Activated CD4-positive, alpha-beta T cell treated with anti-CD3 and anti-CD28 coated beads, Interleukin-2, amount 50 U/mL, for 1 hour (primary cell): ENCODE measurements at places on chromosomes 7 and 10.

GRCh38 chr10:27534161-27534700 lies 30.1 kb downstream of the RAB18 start:
- no peak for DNase-seq

DNA sequence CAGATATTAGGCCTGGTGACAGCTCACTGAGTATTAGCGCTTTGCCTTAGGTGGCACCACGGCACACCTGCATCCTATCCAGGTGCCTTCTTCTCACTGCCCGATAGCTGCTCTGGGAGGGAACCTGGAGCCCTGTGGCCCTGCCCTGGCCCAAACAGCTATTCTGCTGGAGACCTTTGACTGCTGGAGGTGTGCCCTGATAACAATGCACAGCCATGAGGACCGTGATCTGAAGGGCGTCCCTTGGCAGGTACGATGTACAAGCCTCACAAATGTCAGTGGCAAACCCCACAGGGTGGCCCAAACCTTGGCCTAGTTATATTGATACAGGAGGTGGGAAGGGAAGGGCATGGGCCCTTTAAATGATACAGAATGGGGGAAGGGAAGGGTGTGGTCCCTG lies 259.5 kb downstream of the GRID1 start:
- no peak for DNase-seq

DNA sequence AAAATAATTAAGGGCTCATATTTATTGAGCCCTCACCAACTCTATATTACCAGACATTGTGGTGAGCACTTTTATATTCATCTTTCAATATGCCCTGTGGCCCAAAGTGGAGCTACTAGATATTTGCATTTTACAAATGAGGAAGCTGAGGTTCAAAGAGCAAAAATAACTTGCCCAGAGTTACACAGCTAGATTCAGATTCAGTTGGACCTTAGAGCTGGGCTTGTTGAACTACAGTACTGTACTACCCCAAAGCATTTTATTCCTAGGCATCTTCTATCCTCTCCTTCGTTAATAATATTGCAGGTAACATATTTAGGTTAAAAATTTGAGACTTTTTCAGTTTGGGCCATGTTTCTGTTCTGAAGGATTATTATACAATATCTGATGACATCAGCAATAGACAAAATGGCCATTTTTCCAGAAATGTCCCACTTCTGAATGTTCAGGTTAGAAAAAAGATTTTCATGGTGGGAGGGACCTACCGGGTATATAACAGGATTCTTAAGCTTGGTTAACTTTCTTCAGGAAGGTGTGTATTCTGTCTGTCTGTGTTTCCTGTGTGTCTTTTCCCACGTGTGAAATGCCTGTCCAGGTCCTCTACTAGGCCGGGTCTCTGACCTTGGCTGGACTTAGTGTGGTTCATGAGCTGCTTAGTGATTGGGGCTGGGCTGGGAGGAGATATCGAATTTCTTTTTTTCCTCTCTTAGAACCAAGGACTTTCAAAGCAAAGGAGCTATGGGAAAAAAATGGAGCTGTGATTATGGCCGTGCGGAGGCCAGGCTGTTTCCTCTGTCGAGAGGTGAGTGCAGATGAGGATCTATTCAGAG lies 13.6 kb downstream of the PRXL2A start:
- DNase-seq, result no peak

- DNase-seq, result no peak
These were observed 143.0 kb upstream of the NRBF2 start for GRCh38 chr10:62990126-62990525.

DNA sequence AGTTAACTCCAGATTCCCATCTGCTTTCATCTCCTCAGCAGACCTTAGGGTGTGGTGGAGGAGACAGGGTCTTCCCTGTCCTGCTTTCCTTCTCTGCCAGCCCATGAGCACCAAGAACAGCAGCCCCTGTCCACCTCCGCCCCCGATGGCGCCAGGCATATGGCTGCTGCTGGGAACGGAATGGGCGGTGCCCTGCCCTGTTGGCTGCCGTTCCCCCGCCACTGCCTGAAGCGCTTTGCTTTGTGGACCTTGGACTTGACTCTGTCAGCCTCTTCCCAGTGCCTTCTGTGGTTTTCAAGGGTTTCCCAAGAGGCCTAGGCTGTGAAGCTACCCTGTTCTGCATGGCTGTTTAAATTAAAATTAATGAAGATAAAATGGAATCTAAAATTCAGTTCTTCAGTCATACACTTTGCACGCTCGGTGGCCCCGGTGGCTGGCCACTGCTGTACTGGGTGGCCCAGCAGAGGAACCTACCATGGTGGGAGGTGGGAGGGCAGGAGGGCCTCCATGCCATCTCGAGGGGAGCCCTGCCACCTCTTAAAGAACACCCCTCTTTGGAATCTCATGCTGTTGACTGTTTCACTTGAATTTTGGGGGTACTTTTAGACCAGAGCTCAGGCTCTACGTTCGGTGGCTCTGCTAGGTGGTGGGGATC lies 78.7 kb downstream of the NKX6-2 start:
- no peak for DNase-seq

- DNase-seq, result no peak
These were observed 2.5 kb downstream of the PGAM2 start for GRCh38 chr7:44062903-44063295.

DNA sequence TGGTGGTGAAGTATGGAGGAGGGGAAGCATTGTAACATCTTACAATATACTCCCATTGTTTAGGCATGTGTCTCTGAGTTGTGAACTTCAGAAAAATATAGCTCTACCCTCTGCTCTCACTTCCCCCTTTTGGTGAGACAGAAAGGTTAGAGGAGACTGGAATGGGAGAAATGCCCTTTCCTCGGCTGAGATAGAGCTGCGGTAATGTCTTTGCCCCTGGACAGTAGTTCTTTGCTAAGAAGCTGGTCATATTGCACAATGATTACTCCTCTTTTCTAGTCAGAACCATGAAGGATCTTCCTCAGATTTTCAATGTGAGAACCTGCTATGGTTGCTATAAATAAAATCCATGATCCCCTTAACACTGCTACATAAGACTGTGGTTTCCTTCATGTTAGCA lies 171.0 kb downstream of the SEM1 start:
- DNase-seq, result no peak

GRCh38 chr10:132848951-132849545 lies 63.1 kb upstream of the NKX6-2 start:
- no peak for DNase-seq

DNA sequence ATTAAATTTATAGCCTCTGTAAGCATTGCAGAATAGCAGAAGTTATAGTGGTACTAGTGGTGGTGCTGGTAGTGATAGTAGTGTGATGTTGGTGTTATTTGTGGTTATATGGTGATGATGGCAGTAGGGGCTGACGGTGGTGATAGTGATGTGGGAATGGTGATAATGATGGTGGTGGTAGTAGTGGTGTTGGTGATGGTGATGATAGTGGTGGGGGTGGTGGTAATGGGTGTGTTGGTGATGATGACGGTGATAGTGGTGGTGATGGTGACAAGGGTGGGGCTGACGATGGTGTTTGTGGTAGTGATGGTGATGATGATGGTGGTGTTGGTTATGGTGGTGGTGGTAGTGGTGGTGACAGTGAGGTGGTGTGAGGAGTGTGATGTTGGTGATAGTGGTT lies 54.4 kb upstream of the MGAM2 start:
- no peak for DNase-seq

GRCh38 chr10:20995123-20995987 lies 98.2 kb upstream of the NEBL start:
- no peak for DNase-seq

GRCh38 chr10:126670895-126671261 lies 385 bp upstream of the C10orf90 start:
- DNase-seq, result no peak

GRCh38 chr10:102243309-102243708 lies 2.0 kb upstream of the PITX3 start:
- DNase-seq, result no peak

GRCh38 chr10:48241332-48241731 lies 33.2 kb downstream of the FRMPD2 start:
- DNase-seq, result no peak

- DNase-seq, result no peak
These were observed 923 bp downstream of the TRIL start for GRCh38 chr7:28957064-28957750.

GRCh38 chr7:5218564-5219360 lies 28.7 kb downstream of the WIPI2 start:
- DNase-seq, result no peak

DNA sequence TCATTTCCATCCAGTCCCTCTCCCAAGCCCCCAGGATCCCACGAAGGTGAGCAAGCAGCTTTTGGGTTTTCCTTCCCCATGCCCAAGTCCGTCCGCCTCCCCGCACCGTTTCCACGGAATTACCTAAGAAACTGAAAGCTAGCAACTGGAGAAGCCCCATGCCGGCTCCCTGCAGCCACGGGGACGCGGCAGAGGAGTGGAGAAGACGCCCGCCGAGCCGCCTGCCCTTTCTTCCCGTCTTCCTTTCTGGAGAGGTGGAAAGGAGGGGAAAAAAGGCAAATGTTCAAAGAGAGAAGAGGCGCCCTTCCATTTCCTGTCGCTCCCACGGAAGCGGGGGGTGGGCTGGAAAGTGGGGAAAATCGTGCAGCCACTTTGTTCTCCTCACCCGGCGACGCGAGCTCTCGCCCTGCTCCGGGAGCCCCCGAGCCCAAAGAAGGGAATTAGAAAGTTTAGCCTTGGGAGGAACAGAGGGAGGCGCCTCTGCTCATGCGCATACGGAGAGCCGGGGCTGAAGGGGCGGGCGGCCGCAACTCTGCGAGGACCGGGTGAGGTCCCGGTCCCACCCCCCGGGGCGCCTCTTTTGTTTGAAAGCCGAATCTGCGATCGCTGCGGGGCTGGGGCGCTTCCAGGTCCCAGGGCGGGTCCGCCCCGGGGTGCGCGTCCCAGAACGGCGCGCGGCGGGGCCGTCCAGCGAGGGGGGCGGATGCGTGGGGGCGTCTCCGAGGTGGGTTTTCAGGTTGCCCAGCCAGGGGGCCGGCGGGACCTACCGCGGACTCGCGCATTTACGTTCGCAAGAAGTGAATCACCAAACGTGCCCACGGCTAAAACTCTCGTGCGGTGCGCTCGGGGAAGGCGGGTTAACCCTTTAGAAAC lies at the start of gene LAMB1:
TSS of gene LAMB1 (minus strand) at position 436 of the 873 bp plus-strand sequence. CDS start at position 160, 276 bp downstream.
- no peak for DNase-seq

DNA sequence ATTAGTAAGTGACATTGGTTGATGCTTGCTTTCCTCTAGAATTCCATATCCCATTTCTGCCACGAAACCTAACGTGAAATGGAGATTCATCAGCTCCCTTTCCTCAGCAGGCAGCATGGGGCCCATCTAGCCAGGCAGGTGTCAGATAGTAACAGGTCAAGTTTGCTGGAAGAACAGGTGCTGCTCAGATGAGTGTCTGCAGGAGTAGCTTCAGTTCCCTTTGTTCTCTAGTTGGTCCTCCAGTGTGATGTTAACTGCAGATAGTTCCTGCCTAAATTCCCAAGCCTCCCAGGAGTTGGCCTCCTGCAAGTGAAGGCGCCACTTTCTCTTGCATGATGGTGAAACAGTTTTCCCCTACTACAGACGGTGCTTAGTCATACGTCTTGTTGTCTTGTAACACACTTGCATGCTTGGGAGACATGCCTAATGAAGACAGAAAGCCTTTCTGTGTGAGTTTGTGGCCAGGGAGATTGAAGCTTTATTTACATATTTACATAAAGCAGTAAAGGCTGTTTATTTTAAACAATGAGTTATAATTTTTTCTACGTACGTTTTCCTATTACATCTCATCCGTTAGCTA lies 175.4 kb downstream of the CHN2 start:
- no peak for DNase-seq

GRCh38 chr10:25261558-25261957 lies 86.8 kb downstream of the GPR158 start:
- DNase-seq, result no peak

DNA sequence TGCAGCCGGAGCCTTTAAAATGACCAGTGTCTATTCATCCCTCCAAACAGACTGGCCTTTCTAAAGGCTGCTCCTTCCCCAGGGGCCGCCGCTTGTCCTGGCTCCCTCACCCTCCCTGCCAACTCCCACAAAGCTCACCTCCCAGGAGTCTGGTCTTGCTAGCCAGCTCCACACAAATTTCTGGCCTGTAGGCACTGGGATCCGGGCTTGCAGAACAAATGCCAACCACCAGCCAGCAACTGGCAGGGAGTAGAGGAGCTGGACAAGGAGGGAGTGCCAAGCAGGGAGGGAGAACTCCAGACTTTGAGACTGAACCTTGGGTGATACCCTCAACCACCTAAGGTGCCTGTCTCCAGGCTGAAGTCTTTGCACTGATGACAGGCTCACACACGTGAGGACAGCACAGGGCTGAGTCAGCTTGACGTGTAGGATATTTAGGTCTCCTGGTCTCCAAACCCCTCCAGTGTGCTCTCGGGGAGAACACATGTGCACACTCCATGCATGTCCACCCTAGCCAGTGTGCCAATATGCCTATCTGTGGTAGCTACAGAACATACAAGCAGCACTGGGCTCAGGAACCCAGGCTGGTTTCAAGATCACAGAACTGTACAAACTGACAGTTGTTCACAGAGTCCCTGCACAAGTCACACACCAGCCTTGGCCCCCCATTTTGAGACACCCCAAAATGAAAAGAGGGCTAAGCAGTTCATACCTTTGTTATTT lies 6.0 kb downstream of the PAX2 start:
- no peak for DNase-seq

GRCh38 chr7:97317575-97317974 lies 200.1 kb downstream of the SDHAF3 start:
- no peak for DNase-seq

GRCh38 chr10:126336801-126337200 lies 51.5 kb downstream of the ADAM12 start:
- DNase-seq, result no peak

- no peak for DNase-seq
These were observed 5.7 kb upstream of the LMOD2 start for GRCh38 chr7:123649964-123650363.

DNA sequence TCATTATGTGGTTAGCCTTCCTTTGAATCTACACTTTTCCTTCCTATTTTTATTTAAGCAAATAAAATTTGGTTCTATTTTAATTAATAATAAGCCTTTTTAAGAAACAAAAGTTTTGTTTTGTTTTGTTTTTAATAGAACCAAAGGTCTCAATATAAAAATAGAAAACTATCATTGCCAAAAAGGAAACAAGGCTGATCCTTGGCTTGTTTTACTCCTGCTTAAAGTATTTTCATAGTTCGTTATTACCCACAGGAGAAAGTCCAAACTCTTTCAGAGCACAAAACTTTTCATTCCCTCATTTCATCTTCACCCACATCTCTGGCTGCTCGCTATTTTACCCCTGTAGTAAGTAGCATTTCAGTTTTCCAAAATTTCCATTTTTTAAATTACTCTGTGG lies 374.8 kb downstream of the SEMA3D start:
- no peak for DNase-seq

DNA sequence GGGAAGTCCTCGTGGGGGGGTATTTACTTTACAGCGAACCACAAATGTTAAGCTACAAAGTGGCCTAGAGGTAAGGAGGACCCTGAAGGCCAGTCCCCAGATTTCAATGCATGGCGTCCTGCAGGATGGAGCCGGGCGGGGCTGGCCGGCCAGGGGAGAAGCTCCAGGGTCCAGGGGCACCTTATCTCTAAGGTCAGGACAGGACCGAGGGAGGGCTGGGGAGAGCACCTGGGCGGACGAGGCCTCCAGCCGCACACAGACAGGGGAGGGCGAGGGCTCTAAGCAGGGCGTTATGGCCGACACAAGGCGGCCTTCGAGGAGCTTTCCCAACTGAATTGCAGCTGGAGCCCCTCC lies 96.4 kb upstream of the DIP2C start:
- DNase-seq, result no peak
